ENCODE measurements at places on chromosomes 12 and 14. TPM values are rescaled to one million over a fixed set of nuclear protein-coding genes. Genes with fewer than 3 reads are reported as not detected.
A peak's percentile ranks its signal among the peaks of the same experiment; 100 is the strongest.

GRCh38 chr14:92382677-92383076, 59.7 kb downstream of the SLC24A4 start:
- H3K27ac ChIP-seq = no peak overlapping the region
- no peaks in the 10 kb centered on the region for H3K27me3 ChIP-seq
- H3K4me1 ChIP-seq = no peaks in the 10 kb centered on the region
- no peak for DNase-seq
- H3K36me3 ChIP-seq = no peaks in the 10 kb centered on the region
- H3K4me3 ChIP-seq = no peak overlapping the region

DNA sequence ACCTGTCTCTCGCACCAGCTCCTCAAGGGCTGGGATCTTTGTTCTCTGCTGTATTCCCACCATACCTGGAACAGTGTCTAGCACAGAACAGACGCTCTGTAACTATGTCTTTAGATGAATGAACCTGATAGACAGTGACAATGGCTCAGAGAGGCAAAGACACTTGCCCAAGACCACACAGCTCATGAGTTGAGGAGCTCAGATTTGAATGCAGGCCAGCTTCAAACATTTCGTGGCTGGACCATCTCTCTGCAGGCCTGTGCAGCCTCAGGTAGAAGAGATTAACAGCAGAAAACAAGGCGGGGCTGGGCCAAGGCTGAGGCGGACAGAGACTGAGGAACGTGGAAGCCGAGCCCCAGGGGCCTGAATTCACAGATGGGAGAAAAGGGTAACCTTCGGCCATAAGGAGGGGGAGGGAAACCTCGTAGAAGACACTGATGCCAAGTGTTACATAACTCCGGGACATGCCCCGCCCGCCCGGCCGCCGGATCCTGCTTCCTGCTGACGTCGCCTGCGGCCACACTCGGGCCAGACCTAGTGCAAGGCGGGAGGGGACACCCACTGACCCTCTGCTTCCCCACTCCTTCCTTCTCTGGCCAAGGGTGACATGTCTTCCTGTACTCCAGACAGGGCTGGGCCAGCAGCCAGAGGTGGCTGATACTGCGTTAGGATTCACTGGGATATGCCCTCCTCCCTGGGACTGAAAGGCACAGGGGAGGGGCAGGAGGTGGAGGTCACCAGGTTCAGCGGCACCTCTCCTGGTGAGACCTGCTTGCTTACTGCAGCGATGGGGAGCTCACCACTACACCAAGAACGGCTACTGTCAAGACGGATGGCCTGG, 86.8 kb downstream of the RFLNA start:
- no peak overlapping the region for H3K27ac ChIP-seq
- DNase-seq = no peak
- peaks cover 33% of the 10 kb centered on the region for H3K36me3 ChIP-seq
- no peaks in the 10 kb centered on the region for H3K27me3 ChIP-seq

DNA sequence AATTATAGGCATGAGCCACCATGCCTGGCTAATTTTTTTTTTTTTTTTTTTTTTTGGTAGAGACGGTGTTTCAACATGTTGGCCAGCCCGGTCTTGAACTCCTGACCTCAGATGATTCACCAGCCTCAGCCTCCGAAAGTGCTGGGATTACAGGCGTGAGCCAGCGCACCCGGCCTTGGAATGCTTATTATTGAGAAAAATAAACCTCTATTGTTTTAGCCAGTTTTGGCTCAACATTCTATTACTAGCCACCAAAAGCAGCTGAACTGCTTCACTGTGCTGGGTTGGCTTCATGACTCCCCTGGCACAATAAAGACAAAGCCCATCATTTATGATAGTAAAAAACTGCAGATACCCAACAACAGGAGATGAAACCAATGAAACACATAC, 93.5 kb upstream of the CEP83 start:
- peaks cover 22% of the 10 kb centered on the region for H3K4me1 ChIP-seq
- no peak overlapping the region for H3K4me3 ChIP-seq
- no peaks in the 10 kb centered on the region for H3K36me3 ChIP-seq
- H3K27ac ChIP-seq = peak overlapping the region; percentile 79
- DNase-seq = peak; percentile 42

DNA sequence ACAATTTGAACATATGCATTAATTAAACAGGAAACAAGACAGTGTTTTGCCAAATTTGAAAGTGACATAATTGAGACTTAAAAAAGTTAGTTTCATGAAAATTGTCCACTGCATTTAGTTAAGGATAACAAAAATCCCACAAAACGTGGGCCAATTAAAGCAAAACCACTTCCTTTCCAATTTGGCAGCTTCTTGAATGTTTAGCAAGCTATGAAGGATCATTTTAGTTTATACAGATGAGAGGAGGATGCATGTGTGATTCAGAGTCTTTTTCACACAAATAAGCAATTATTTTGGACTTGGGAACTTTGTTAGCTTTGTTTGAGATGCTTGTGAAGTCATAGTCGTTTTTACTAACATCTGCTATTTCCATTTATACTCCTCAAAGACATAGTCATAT, 109.6 kb downstream of the ATXN7L3B start:
- H3K4me1 ChIP-seq = no peaks in the 10 kb centered on the region
- H3K4me3 ChIP-seq = no peak overlapping the region
- no peaks in the 10 kb centered on the region for H3K27me3 ChIP-seq
- no peaks in the 10 kb centered on the region for H3K36me3 ChIP-seq

GRCh38 chr12:98208816-98209215, 306.6 kb upstream of the TMPO start:
- DNase-seq = no peak
- H3K4me1 ChIP-seq = no peaks in the 10 kb centered on the region
- no peaks in the 10 kb centered on the region for H3K27me3 ChIP-seq
- H3K27ac ChIP-seq = no peak overlapping the region

DNA sequence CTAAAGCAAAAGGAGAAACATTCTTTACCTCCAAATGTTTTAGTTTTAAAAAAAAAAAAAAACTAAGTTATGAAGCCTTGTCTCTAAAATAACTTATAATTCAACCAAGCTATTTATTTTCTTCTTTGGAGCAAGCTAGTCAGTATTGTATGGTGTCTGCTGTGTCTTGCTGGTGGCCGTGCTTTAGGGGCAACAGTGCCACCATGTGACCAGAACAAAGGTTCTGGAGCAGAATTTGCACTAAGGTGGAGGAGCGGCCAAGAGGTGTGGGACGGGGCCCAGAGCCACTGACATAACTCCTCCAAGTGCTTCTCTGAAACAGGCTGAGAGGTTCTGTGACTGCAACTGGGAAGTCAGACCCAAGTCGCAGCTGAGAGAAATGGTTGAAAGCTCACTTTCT, 4.5 kb downstream of the FICD start:
- H3K4me1 ChIP-seq = peaks cover 7% of the 10 kb centered on the region
- H3K36me3 ChIP-seq = peaks cover 34% of the 10 kb centered on the region
- no peaks in the 10 kb centered on the region for H3K27me3 ChIP-seq
- DNase-seq = no peak
- no peak overlapping the region for H3K27ac ChIP-seq
- no peak overlapping the region for H3K4me3 ChIP-seq

- no peaks in the 10 kb centered on the region for H3K27me3 ChIP-seq
- no peak overlapping the region for H3K4me3 ChIP-seq
- H3K36me3 ChIP-seq = no peaks in the 10 kb centered on the region
- H3K4me1 ChIP-seq = no peaks in the 10 kb centered on the region
These were observed 982.8 kb downstream of the TMEM121 start for GRCh38 chr14:106509176-106509575.

- H3K27ac ChIP-seq = no peak overlapping the region
- no peak for DNase-seq
- no peaks in the 10 kb centered on the region for H3K27me3 ChIP-seq
- H3K4me3 ChIP-seq = no peak overlapping the region
- H3K4me1 ChIP-seq = no peaks in the 10 kb centered on the region
These were observed 356.8 kb downstream of the ALG10 start for GRCh38 chr12:34379142-34379541.

DNA sequence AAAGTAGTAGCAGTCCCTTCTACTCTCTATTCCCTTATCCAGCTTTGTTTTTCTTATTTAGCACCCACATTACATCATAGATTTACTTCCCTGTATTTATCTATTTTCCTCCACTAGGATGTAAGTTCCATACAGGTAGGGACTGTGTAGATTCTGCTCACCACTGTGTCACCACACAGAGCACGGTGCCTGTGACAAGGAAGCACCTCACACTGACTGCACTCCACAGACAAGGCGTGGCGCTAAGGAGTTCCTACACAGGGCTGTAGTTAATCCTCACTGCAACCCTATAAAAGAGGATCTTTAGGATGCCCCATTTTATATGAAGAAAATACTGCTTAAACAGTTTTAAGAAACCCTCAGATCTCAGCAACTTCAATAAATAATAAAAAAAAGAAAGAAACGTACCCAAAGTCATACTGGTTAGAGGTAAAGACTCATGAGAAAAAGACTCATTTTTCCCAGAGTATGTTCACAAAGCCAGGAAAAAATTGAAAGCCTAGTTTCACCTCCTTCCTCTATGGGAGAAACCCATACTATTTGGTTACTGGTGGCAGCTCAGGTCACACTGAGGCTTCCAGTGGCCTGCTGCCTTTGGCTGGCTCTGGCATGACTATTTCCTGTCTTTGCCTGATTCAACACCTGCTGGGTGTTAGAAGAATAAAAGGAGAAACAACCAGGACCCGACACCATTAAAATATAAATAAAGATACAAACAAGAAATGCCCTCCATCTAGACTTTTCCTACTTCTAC, 36.9 kb downstream of the RAD9B start:
- H3K4me3 ChIP-seq = peak overlapping the region; percentile 8
- H3K27me3 ChIP-seq = no peaks in the 10 kb centered on the region
- peak overlapping the region; percentile 69 for H3K27ac ChIP-seq
- peaks cover 51% of the 10 kb centered on the region for H3K4me1 ChIP-seq

- no peak overlapping the region for H3K4me3 ChIP-seq
- no peaks in the 10 kb centered on the region for H3K27me3 ChIP-seq
- H3K4me1 ChIP-seq = no peaks in the 10 kb centered on the region
These were observed 16.6 kb downstream of the SIVA1 start for GRCh38 chr14:104769324-104770071.

GRCh38 chr14:38405851-38406635, 150.2 kb upstream of the CLEC14A start:
- no peak overlapping the region for H3K4me3 ChIP-seq
- H3K4me1 ChIP-seq = peaks cover 8% of the 10 kb centered on the region
- no peaks in the 10 kb centered on the region for H3K36me3 ChIP-seq
- H3K27ac ChIP-seq = no peak overlapping the region

DNA sequence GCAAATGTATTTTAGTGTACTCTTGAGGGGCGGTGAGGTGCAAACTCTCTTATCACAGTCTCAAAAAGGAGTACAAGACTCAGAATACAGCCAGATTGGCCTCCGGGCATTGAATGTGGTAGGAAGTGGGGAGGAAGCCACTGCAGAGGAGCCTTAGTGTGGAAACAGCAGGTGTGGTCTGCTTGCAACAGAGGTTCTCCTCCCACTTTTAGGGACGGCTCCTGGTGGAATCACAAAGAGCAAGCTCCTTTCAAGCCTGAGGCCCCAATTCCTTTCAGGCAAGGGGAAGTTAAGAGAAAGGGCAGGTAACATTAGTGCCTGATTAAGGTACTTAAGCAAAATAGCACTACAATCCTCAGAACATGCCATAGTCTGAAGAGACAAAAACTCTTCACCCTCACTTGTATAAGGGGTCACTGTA, 23.7 kb upstream of the SLC2A3 start:
- no peaks in the 10 kb centered on the region for H3K36me3 ChIP-seq
- no peaks in the 10 kb centered on the region for H3K27me3 ChIP-seq
- DNase-seq = peak; percentile 87
- peaks cover 22% of the 10 kb centered on the region for H3K4me1 ChIP-seq
- no peak overlapping the region for H3K4me3 ChIP-seq

DNA sequence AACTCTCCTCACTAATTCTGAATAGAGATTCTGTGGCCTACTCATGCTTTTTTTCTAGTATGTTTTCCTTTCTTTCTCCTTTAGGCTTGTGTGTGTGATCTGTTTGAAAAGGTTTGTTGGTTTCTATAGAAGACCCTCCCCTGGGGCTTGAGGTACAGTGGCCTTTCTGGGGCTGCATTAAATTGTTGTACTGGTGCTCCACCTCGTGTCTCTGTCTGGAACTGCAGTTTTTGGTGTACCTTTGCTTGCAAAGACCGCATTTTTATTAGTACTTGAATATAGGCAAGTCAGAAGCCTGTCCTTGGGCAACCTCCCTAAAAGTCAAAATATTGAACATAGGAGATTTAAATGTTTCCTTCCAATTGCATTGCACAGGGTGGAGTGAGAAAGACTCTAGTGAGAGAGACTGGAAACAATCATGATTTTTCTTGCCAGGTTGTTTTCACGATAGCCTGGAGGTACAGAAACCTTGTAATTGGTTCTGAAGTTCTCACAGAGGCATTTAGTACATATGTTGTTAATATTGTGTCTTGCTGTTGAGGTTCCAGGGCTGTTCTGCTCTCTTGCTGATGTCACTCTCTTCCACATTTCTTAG, 39.0 kb downstream of the SLCO1B1 start:
- no peak overlapping the region for H3K27ac ChIP-seq
- no peaks in the 10 kb centered on the region for H3K27me3 ChIP-seq
- DNase-seq = no peak
- H3K4me3 ChIP-seq = no peak overlapping the region
- no peaks in the 10 kb centered on the region for H3K4me1 ChIP-seq

DNA sequence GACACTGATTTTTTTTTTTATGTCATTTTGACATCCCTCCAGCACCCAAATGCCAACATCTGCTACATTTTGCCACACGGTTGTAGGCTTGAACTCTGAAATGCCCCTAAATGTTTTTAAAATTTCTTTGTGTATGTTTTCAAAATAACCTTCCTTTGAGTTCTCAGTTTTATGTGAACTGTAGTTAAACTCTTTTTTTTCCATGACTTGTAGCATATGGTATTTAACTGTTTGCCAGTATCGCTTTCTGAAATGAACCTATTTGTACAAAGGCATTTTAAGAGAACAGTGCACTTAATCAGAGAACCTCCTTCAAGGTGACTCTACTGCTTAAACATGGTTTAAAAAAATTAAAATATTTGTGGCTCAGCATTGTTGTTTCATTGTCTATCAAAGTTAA, 61.5 kb downstream of the PDE3A start:
- H3K4me1 ChIP-seq = no peaks in the 10 kb centered on the region

GRCh38 chr14:34710744-34711143, 3.6 kb downstream of the CFL2 start:
- no peak for DNase-seq
- no peak overlapping the region for H3K4me3 ChIP-seq
- H3K36me3 ChIP-seq = peaks cover 4% of the 10 kb centered on the region

DNA sequence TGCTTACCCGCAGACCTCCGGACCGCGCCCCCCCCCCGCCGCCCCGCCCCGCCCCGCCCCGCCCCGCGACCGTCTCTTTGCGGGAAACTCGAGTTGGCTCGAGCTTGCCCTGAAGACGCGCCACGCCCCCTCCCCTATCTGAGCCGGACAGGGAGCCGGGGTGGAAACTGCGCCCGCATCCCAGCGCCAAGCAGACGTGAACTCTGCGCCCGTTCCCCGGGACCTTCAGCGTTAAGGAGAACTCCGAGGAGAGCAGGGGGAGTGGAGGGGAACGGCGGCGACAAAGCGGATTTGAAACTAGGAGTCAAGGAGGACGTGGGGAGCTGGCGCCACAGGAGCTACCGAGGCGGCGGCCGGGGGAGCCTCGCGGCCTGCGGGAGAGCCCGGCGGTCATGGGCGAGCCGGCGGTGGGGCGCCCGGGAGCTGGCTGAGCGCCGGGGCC, at the start of gene KCNK13:
KCNK13 (plus strand) TSS at position 310 of the 442 bp plus-strand sequence. CDS start 212 bp downstream, outside the sequence.
- peak within 1 kb of the TSS; percentile 58 for H3K4me3 ChIP-seq
- DNase-seq = no peak
- H3K4me1 ChIP-seq = peaks cover 7% of the 10 kb centered on the region
- H3K27ac ChIP-seq = no peak within 1 kb of the TSS

GRCh38 chr14:51787352-51787751, 73.1 kb upstream of the GNG2 start:
- no peaks in the 10 kb centered on the region for H3K4me1 ChIP-seq
- H3K4me3 ChIP-seq = no peak overlapping the region
- H3K27me3 ChIP-seq = peaks cover 20% of the 10 kb centered on the region
- no peak overlapping the region for H3K27ac ChIP-seq
- DNase-seq = no peak
- H3K36me3 ChIP-seq = no peaks in the 10 kb centered on the region

Gene BEGAIN
- 0.28 TPM for polyA plus RNA-seq

Gene LTBP2
- polyA plus RNA-seq = 40.7 TPM

Gene PIWIL1
- 0.13 TPM for polyA plus RNA-seq

Gene MLXIP
- 17.8 TPM for polyA plus RNA-seq

Gene FOXN4
- not detected for polyA plus RNA-seq
